Kidney glomerular epithelial cell (primary cell): ENCODE measurements at places on chromosomes 2 and 18.
A peak's percentile ranks its signal among the peaks of the same experiment; 100 is the strongest.

GRCh38 chr2:30990176-30990575 lies 148.1 kb downstream of the GALNT14 start:
- no peak for DNase-seq

- peak; percentile 79 for DNase-seq
Measured at GRCh38 chr2:73063909-73064875, 7.3 kb downstream of the SFXN5 start.

DNA sequence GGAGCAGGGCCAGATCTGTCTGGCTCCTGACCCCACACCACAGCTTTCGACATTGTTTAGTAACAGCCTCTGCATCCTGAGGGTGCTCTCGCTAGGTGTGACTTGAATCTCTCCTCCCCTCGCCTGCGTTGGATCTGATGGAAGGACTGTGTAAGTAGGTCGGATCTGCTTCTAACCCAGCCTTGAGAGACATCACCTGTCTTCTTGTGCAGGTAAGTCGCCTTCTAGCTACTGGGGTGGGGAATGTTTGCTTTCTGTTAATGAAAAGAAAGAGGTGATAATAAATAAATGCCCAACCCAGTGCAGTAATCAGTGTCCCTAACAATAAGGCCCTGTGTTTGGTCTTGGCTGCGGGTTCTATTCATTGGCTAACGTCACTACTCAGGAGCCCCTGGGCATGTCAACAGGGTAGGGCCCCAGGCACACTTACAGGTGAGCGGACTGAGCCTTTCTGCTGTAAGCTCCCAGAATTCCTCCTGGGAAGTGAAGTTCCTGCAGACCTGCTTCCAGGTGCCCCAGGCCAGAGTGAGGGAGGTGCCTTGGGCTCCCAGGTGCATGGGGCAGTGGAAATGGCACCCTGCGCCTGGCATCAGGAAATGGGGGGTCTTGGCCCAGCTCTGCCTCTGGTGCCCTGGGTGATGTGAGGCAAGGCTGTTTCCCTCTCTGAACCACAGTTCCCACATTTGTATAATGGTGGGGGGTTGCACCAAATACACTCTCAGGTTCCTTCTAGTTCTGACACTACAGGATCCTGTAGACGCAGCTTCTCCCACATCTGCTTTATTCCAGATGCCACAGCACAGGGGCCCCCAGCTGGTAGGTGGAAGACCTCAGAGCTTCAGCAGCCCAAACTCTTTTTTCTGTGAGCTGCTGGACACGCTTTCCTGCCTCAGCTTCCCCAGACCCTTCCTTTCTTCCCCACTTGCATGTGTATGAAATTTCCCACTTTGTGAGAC lies 11.2 kb upstream of the FOSL2 start:
- no peak for DNase-seq

DNA sequence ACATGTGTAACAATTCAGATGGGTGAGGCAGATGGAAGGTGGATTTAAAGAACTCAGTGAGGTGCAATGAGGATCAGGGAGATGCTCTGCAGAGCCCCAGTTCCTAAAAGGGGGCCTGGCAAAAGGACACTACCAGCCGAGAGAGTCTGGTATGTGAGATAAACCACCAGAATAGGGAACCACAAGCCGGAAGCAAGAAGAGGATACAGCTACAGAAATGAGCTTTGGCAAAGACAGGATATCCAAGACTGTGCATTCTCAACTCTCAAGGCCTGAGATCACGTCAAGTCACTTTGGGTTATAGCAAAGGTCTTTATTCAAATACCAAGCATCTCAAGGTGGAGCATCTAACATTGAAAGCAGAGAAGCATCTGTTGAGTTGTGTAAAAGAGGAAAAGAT lies 293.5 kb downstream of the ARHGAP15 start:
- no peak for DNase-seq

DNA sequence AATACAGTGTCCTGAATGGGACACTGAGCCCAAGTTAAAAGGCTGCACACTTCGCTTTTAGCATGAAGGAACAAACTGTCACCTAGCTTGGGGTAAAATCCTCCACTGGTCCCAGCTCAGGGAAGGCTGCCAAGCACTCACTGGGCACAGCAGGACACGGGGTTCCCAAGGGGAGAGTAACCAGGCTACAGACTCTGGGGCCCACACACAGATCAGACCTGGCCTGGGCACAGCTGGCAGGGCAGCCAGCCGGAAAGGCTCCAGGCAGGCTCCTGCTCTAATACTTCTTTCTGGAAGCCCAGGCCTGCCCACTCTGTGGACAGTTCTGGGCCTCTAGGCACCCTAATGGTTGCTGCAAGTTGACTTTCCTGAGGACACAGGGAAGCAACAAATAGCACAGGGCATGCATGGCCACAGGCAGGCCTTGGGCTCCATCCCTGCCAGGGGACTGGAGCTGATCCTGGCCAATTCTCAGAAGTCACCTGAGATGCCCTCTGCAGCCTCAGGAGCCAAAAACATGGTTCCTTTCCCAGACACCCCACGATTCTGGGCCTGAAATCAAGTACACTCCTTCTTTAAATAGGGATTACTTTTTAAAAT lies 18.7 kb upstream of the SULT1C3 start:
- no peak for DNase-seq

- peak; percentile 77 for DNase-seq
Measured at GRCh38 chr2:112048887-112049286, 6.2 kb upstream of the TMEM87B start.

DNA sequence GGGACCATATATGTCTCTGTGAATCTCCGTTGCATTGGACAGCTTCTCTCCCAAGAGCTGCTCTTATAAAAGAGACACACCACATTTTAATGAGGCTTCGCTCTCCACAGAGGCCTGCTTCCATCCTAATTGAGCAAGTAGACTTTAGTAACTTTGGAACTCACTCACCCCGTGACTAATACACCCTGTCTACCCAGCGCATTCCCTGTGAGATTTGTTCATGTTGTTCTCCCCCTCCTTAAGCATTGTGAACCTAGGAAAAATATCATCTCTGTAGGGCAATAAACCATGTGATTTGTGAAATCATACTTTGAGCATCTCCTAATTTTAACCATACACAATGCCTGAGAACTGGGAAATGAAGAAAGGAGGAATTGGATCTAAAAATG lies 56.9 kb downstream of the MCFD2 start:
- no peak for DNase-seq

- no peak for DNase-seq
Measured at GRCh38 chr2:105375001-105375561, 23.8 kb downstream of the FHL2 start.

DNA sequence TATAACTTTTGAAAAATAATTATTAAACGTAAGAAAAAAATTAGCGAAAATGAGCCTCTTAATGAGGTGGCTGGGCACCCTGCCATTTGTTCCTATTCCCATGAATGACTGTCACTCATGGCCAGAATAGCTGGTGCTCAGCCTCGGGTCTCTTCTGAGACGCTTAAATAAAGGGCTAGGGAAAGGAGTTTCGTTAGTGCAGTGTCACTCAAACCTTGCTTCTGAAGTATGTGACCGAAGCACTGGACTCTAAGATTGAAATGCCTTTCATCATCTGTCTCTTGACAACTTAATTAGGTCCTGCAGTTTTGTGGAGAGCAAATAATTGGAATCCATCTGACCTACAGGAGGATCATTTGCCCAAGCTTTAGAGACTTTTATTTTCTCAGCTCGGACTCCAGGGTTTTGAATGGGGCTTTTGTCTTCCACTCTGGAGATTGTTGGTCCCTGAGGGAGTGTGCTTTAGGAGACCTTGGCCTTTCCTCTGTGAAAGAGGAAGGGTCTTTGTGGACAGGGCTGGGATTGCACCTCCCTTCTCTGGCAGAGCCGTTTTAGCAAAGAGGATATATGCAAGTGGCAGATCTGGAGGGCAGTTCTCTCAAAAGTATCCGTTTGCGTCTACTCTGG lies 42.3 kb upstream of the FHOD3 start:
- DNase-seq, result no peak

DNA sequence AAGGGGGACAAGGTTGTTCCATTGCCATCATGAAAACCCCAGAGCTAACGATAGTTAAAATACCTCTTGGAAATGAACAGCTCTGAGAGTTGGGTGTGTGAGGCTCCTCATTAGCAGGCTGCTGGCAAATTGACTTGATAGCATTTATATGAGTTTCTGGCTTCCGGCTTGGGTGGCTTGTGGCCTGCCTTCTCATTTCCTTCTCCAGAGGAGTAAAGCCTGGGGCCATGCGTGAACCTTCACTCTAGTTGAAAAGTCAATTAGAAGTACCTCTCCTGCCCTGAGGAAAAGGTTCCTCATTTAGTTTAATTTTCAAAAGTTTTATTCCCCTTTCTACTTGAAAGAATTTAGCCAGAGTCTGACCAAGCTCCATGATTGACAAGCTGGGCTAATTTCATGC lies 67.1 kb downstream of the MGAT5 start:
- no peak for DNase-seq

GRCh38 chr2:156005999-156006712 lies 326.4 kb downstream of the NR4A2 start:
- no peak for DNase-seq
